ENCODE measurements at places on chromosomes 11 and 22.

GRCh38 chr11:69430566-69430965, 50.9 kb upstream of the LINC01488 start:
- no peak for DNase-seq

DNA sequence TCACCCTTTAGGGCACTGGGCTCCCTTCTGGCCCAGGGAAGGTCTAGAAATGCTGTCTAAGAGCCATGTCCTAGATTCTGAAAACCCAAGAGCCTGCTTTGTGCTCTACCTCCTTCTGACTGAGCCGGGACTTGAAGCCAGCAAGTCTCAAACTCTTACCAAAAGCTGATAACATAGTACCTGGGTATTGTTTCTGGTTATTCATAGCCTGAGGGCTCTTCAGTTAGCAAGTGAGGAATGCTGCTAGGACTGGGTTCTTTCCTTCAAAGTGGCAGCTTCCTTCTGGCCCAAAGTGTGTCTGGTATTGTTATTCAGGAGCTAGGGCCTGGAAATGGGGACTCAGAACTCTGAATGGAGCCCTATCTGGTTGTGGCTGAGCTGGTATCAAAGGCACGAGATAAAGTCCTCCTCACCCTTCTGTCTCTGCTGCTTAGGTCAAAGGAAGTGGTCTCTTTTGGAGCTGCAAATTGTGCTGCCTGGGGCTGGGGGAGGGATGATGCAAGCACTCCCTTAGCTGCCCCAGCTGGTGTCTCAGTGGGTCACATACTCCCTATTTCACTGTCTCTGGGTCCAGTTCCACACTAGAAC, 696.0 kb upstream of the CCDC179 start:
- no peak for DNase-seq

DNA sequence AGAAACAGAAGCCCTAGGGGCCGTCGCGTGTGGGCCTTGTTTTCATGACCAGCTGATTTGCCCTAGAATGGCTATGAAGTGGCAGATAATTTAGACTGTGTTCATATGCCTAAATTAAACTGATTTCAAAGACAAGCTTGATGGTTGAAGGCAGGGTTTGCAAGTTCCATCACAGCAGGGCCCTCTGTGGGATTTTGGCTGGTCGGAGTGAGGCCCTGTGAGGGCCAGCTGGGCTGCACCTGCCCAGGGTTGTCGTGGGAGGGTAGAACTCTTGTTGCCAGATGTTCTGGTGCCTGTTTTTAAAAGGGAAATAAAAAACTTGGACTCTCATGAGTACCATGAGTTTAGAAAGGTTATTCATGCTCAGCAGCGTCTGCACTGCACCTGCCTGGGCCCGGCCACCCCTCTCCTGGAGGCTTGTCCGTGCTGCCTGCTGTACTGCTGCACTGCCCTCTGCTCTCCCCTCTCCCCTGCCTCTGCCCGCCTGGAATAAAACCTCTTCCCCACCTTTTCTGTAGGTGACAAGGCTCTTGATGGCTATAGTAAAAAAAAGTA, 44.1 kb downstream of the AP2A2 start:
- DNase-seq = peak; percentile 28

DNA sequence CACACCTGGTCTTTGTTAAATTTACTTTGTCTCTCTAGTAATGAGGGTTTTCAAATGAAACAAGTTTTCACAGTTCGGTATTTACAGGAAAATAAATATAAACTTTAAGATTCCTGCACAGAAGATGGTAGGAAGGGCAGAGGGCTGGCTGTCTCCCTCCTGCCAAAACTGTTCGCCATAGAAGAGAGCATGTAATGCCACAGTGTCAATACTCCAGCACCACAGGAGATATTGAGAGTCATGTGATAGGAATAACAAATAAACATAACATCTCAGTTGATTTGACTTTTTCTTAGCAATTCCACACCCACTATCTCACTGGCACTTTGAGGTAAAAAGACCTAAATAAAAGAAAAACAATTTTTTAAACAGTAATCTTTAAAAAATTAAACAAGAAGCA, 100.9 kb downstream of the MRTFA start:
- DNase-seq = no peak

DNA sequence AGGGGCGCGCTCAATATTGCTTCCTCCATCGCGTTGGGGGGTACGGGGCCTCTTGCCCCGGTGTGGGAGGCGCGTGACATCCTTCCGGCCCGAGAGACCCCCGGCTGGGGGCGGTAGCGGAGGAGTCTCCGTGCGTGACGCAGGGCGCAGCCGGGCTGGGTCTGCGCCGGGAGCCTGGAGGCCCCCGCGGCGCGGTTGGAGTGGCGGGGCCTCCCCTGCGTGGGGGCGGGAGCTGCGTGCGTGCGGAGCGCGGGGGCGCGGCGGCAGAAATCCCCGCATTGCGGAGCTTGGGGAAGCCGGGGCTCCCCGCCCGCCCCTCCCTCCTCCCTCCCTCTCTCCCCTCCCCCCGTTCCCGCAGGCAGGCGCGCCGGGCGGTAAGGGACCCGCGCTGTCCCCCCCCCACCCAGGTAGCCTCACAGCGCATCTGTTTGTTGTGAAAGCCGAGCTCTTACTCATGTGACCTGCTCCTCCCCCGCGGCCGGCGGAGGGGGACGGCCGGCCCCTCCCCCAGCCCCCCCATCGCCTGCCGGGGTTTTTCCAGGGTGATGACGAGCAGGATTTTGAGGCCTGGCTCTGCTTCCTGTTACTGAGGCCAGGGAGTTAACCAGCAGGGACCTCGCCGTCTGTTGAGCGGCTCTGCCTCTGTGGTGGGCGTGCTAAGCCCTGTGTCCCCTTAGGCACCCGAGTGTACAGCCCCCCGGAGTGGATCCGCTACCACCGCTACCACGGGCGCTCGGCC, 1.6 kb downstream of the PIM3 start:
- DNase-seq = peak; percentile 77

DNA sequence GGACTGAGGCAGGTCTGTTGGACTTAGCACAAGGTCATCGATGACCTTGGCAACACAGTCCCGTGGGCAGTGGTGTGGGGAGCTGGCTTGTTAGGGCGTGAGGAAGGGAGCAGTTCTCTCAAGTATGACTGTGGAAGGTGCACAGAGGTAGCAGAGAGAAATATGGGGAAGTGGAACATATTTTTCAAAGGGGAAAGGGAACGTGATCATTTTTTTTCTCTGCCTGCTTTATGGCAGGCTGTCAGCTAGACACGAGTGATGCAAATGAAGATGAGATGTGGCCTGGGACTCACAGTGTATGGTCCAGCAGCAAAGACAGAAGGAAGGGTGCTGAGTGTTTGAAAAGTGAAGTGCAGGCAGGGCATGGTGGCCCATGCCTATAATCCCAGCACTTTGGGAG, 30.6 kb downstream of the ADAMTS8 start:
- DNase-seq = no peak

All from common myeloid progenitor, CD34-positive (primary cell).